ENCODE measurements at places on chromosomes 1 and 21. TPM values are rescaled to one million over a fixed set of nuclear protein-coding genes. Genes with fewer than 3 reads are reported as not detected.

- no peak for DNase-seq
Measured at GRCh38 chr1:21904704-21905520, 32.2 kb downstream of the HSPG2 start.

GRCh38 chr1:53342735-53343470 lies 15.0 kb upstream of the LRP8 start:
- DNase-seq = peak; percentile 24

DNA sequence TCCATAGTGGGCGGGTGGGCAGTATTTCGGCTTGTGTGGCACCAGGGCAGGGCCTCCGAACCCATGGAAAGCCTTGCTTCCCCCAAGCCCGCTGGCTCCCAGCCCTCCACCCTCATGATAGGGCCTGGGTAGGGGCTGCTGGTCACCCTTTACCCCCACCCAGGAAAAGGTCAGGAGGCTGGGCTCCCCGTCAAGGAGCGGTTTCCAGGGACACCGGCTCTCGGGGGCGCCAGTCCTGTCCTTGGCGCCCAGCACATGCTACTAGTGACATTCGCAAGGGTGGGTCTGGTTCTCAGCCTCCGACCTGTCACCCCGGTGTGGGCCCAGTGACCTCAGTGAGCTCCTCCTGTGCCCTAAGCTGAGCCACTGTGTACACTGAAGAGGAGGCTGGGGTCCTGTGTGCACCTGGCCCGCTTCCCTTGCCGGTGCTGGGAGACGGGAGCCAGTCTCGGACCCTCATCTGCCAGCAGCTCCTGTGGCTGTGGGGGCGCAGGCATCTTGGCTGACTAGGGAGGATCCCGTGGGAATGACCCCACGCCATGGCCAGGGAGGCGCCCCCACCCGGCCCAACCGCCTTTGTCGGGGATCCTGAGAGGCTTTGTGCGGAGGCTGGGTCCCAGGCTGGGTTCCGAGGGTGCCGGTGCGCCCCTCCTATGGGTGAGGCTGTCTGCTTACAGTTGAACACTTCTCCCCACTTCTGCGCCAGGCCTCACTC lies 54.6 kb downstream of the SKI start:
- no peak for DNase-seq

- no peak for DNase-seq
Measured at GRCh38 chr1:5960336-5960735, 31.9 kb downstream of the NPHP4 start.

Gene LAMB3
- 59.7 TPM for total RNA-seq

- no peak for DNase-seq
Measured at GRCh38 chr1:215889871-215890270, 322.8 kb downstream of the KCTD3 start.

Gene LCE2A
- total RNA-seq = not detected

DNA sequence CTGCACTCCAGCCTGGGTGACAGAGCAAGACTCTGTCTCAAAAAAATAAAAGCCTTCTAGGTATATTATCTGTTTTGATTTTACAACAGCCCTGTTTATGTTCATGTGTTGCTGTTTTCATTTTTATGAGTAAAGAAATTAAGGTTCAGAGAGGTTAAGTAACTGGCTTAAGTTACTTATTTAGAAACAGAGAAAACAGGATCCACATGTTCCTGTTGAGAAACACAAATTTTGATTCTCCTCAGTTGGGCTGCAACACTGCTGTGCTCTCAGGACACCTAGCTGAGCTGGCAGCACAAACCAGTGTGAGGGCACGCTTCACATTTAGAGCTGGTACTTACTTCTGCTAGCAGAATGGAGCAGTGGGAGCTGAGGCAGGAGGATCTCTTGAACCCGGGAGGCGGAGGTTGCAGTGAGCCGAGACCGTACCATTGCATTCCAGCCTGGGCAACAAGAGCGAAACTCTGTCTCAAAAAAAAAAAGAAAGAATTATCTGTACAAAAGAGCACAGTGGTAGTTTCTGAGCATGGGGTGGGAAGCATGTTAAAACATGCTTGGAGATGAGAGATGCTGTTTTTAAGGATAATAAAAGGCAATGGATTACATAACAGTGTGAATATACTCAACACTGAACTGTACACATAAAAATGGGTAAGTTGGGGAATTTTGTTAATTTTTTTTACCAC lies 2.4 kb downstream of the SPRTN start:
- no peak for DNase-seq

DNA sequence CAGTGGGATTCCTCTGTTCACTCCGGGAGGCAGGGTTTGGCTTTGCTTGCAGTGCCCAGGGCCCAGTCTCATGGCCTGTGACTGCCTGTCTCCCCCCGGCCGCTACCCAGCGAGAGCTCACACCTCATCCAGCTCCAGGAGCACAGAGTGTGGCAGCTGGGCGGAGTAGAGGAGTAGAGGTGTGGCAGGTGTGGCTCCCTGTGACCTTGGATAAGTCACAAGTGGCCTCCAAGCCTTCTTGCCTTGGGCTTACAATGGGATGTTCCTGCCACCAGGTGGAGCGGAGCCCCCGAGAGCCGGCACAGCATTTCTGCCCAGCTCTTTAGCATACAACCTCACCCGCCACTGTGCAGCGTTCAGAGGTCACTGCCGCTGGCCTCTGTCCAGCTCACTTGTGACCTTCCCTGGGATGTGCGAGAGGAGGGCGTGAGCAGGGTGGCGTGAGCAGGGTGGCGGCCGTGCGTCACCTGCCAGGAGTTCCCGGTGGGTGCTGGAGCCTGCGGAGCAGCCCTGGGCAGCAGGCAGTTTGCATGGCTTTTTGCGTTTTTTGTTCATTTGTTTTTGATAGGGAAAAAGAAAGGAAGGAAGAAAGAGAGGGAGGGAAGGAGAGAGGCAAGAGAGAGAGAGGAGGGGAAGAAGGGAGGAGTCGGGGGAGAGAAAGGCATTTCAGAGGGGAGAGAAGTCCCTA lies 42.4 kb downstream of the CRYAA start:
- peak; percentile 67 for DNase-seq

DNA sequence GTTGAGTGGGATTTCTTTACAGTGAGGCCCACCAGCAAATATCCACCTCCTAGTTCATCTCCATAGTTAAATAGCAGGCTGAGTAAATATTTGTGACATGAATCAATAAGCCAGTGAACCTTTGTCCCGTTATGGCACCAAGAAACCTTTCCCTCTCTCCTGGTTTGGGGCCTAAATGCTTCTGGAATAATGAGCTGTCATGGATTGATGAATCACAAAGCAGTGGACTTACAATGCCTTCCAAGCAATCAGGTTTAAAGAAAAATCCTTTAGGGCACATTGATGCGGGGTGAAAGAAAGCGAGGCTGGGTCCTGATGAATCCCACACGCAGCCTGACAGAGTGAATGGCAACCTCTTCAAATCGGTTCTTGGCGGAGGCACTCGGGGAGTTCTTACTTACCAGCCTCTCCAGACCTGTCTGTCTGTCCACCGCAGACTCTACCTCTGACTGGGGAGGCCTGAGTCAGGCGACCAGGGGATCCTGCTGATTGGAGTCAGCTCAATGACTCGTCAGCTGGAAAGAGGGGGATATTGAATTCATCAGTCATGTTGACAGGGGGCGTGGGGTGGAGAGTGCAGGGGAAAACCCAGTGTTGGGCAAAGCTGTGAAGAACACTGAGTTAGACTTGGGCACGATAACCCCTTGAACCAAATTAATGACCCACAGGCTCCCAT lies 247.3 kb downstream of the PLPP3 start:
- peak; percentile 51 for DNase-seq

- DNase-seq = no peak
Measured at GRCh38 chr1:7562729-7563605, 208.1 kb upstream of the VAMP3 start.

Data from kidney (tissue), 22 donors.